ENCODE measurements at places on chromosomes 5 and 9. TPM values are rescaled to one million over a fixed set of nuclear protein-coding genes. Genes with fewer than 3 reads are reported as not detected.

- no peak overlapping the region for H3K27ac ChIP-seq
- no peak for DNase-seq
- H3K36me3 ChIP-seq = no peaks in the 10 kb centered on the region
These were observed 81.2 kb upstream of the APC start for GRCh38 chr5:112656451-112656850.

- peaks cover 58% of the 10 kb centered on the region for H3K36me3 ChIP-seq
- DNase-seq = no peak
- H3K27ac ChIP-seq = no peak overlapping the region
- no peaks in the 10 kb centered on the region for H3K27me3 ChIP-seq
- no peak overlapping the region for H3K4me3 ChIP-seq
These were observed 33.5 kb downstream of the ANXA6 start for GRCh38 chr5:151123897-151124751.

DNA sequence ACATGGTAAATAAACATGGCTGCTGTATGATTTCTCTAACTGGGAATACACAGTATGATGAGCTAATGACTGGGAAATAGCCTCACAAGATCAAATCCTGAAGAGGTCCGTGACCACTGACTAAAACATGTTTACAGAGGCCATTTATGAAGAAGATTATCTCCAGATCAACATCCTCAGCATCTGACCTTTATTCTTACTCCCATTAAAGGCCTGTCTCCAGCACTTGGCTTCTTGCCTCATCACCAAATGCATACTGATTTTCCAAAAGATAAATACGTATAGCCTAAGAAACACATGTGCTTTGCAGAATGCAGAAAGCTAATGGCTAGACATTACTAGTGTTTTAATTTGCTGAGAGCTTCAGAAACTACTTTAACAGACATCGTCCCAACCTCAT is 108.0 kb upstream of the TSLP start:
- no peaks in the 10 kb centered on the region for H3K36me3 ChIP-seq
- H3K4me3 ChIP-seq = no peak overlapping the region
- peak overlapping the region; percentile 27 for H3K27ac ChIP-seq
- no peaks in the 10 kb centered on the region for H3K27me3 ChIP-seq
- H3K4me1 ChIP-seq = no peaks in the 10 kb centered on the region

- no peaks in the 10 kb centered on the region for H3K4me1 ChIP-seq
- H3K4me3 ChIP-seq = no peak overlapping the region
- H3K27me3 ChIP-seq = peaks cover 21% of the 10 kb centered on the region
- no peak for DNase-seq
- no peak overlapping the region for H3K27ac ChIP-seq
- H3K36me3 ChIP-seq = no peaks in the 10 kb centered on the region
These were observed 80.2 kb downstream of the TMC1 start for GRCh38 chr9:72601615-72602014.

GRCh38 chr5:180367300-180367699 is 14.2 kb upstream of the GFPT2 start:
- no peak overlapping the region for H3K4me3 ChIP-seq
- no peaks in the 10 kb centered on the region for H3K27me3 ChIP-seq
- H3K27ac ChIP-seq = no peak overlapping the region
- H3K36me3 ChIP-seq = no peaks in the 10 kb centered on the region

DNA sequence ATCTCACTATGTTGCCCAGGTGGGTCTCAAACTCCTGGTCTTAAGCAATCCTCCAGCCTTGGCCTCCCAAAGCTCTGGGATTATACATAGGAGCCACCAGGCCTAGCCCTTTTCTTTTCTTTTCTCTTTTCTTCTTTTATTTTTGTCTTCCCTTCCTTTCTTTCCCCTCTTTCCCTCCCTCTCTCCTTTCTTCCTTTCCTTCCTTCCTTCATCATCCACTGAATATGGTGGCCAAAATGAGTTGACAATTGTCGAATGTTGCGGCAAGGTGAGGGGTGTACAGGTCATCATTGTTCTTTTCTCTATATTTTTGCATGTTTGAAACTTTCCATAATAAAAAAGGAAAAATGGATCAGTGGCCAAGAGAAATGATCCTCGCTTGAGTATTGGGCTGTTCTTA is 32.1 kb upstream of the BASP1 start:
- peak overlapping the region; percentile 74 for H3K27ac ChIP-seq
- no peak for DNase-seq
- H3K4me1 ChIP-seq = peaks cover 9% of the 10 kb centered on the region
- no peaks in the 10 kb centered on the region for H3K36me3 ChIP-seq
- H3K27me3 ChIP-seq = no peaks in the 10 kb centered on the region

DNA sequence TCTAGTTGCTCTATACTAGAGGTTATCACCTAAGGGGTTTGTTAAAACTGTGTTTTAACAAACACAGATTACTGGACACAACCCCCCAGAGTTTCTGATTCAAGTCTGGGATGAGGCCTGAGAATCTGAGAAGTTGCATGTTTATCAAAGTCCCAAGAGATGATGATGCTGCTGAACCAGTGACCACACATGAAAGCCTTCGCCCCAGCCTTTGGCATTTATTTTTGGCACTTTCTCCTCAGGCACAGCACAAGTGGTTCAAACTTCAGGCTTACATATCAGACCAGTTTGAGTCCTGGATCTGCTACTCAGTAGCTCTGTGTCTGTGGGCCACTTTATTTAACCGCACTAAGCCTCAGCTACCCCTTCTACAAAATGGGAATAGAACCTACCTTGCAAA is 407.2 kb upstream of the PIK3R1 start:
- no peaks in the 10 kb centered on the region for H3K27me3 ChIP-seq
- no peaks in the 10 kb centered on the region for H3K36me3 ChIP-seq
- no peak overlapping the region for H3K27ac ChIP-seq
- H3K4me3 ChIP-seq = no peak overlapping the region
- H3K4me1 ChIP-seq = no peaks in the 10 kb centered on the region
- DNase-seq = no peak

- peak overlapping the region; percentile 63 for H3K27ac ChIP-seq
- H3K4me1 ChIP-seq = no peaks in the 10 kb centered on the region
- no peaks in the 10 kb centered on the region for H3K27me3 ChIP-seq
- H3K36me3 ChIP-seq = no peaks in the 10 kb centered on the region
- DNase-seq = no peak
- H3K4me3 ChIP-seq = no peak overlapping the region
These were observed 78.4 kb downstream of the PLPP1 start for GRCh38 chr5:55456216-55456895.

DNA sequence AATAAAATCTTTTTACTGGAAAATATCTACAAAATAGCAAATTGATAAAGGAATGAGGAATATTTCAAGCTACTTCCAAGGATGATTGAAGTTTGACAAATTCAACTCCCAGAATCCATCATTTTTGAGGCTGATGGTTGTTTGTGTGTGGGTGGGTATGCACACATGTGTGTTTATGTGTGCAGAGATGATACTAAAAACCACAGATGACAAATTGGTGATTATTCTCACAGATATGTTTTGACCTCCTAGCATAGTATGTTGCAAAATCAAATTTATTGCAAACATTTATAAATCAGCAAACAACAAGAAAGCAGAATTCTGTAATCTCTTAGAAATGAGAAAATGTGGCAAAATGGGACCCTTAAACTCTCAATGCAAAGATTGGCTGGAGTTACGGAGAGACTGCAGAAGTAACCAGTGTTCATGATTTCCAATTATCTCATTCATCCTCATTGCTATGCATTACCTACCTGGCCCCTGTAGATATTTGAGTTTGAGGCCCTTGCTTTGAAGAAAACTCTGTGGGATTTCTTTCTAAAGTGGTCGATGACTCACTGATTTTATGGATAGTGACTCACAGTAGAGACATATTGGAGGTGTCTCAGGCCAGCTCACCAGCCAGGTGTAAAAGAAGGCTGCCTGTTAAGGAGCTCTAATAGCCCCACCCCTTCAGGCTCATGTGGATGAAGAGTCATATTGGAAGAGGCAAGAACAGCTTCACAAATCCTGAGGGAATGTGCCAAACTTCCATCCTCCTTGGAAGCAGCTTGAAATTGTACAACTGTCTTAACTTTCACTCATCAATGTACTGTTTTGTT is 44.6 kb upstream of the TMC1 start:
- peaks cover 20% of the 10 kb centered on the region for H3K4me1 ChIP-seq
- no peaks in the 10 kb centered on the region for H3K36me3 ChIP-seq
- H3K27me3 ChIP-seq = no peaks in the 10 kb centered on the region
- no peak overlapping the region for H3K4me3 ChIP-seq
- DNase-seq = no peak
- H3K27ac ChIP-seq = peak overlapping the region; percentile 70

- H3K27ac ChIP-seq = no peak overlapping the region
- no peaks in the 10 kb centered on the region for H3K36me3 ChIP-seq
- no peaks in the 10 kb centered on the region for H3K4me1 ChIP-seq
- no peak overlapping the region for H3K4me3 ChIP-seq
- no peak for DNase-seq
These were observed 180.8 kb downstream of the DNAH5 start for GRCh38 chr5:13763719-13764118.

DNA sequence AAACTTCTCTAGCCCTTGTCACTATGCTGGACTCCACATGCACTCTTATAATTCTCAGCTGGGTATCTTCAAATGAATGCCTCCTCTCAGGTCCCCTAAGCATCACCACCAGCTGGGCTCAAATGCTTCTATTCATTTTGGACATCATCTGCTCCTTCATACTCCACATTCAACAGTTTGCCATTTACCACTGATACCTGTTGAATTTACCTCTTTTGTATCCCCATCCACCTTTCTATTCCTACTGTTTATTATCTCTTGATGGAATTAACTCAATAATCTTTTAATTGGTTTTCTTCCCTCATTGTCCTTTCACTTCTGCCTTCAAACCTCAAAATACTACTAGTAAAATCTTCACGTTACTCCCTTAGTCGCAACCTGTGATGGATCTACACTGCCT is 14.5 kb downstream of the RANBP6 start:
- peaks cover 3% of the 10 kb centered on the region for H3K4me1 ChIP-seq
- H3K36me3 ChIP-seq = peaks cover 14% of the 10 kb centered on the region
- H3K4me3 ChIP-seq = no peak overlapping the region
- H3K27me3 ChIP-seq = no peaks in the 10 kb centered on the region

GRCh38 chr5:127923804-127924570 is 159.6 kb upstream of the SLC12A2 start:
- DNase-seq = no peak
- H3K27ac ChIP-seq = no peak overlapping the region
- H3K27me3 ChIP-seq = no peaks in the 10 kb centered on the region
- no peaks in the 10 kb centered on the region for H3K4me1 ChIP-seq
- H3K4me3 ChIP-seq = no peak overlapping the region

DNA sequence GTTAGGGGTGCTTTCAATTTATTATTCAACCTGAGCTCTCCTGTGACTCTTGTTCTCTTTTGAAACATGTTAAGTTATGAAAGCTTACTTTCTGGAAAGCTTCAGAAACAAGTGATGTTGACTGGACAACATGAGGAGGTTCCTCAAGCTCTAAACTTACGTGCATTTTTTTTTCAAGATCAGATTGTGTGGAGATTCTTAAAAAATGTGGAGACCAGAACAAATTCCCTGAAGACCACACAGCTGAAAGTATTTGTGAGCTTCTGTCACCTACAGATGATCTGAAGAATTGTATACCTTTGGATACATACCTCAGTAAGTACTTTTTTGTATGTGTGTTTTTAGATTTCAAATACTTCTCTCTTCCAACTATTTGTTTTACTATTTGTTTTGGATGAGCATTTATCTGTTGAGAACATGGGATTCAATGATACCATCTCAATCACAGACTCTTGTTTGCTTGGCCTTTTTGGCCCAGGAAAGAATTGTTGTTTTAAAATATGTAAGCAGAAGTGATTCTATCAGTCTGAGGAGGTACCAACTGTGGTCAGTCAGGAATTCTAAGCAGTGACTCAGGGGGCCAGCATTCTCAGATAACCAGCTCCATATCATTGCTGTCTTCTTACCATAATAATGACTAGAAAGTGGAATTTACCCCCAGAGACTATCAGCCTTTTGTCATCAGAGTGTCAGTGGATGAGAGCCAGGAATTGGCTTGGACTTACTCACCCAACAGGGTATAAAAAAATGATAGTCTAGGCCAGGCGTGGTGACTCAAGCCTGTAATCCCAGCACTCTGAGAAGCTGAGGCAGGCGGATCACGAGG is 34.4 kb upstream of the GLIPR2 start:
- H3K27me3 ChIP-seq = no peaks in the 10 kb centered on the region
- H3K4me3 ChIP-seq = no peak overlapping the region
- peak overlapping the region; percentile 77 for H3K27ac ChIP-seq
- H3K36me3 ChIP-seq = peaks cover 16% of the 10 kb centered on the region
- H3K4me1 ChIP-seq = peaks cover 32% of the 10 kb centered on the region
- no peak for DNase-seq

- no peaks in the 10 kb centered on the region for H3K4me1 ChIP-seq
- no peak within 1 kb of the TSS for H3K27ac ChIP-seq
- no peak within 1 kb of the TSS for H3K4me3 ChIP-seq
- no peaks in the 10 kb centered on the region for H3K36me3 ChIP-seq
These were observed at the start of gene IFNW1 for GRCh38 chr9:21141427-21141882. Gene IFNW1, minus strand, starts transcription at chr9:21141832. Its CDS starts 262 bp downstream, at chr9:21141570.

GRCh38 chr5:122141751-122142150 is 12.4 kb downstream of the ZNF474 start:
- H3K36me3 ChIP-seq = no peaks in the 10 kb centered on the region
- H3K27me3 ChIP-seq = no peaks in the 10 kb centered on the region
- H3K4me3 ChIP-seq = no peak overlapping the region
- no peak for DNase-seq

DNA sequence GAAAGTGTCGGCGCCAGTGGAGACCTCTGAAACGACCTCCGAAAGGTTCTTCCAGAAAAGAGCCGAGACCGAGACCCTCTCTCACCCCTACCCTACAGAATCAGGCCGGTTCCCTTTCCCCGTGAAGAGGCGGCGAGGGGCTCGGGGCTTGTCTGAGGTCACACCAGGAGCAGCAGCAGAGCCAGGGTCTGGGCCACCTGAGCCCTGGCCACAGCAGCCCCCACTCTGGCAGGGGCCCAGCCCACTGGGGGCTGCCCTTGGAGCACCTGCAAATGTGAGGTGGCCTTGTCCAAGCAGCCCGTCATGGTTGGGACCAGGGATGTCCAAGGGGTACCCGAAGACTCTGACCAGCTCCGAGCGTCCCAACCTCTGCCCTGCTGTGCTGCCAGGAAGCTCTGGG is 9.2 kb downstream of the AGPAT2 start:
- no peak overlapping the region for H3K27ac ChIP-seq
- H3K36me3 ChIP-seq = no peaks in the 10 kb centered on the region
- H3K4me1 ChIP-seq = no peaks in the 10 kb centered on the region
- H3K4me3 ChIP-seq = no peak overlapping the region
- no peak for DNase-seq
- no peaks in the 10 kb centered on the region for H3K27me3 ChIP-seq

GRCh38 chr5:84382363-84383295 is 2.1 kb downstream of the EDIL3 start:
- H3K27me3 ChIP-seq = no peaks in the 10 kb centered on the region
- peak overlapping the region; percentile 99 for H3K4me3 ChIP-seq
- peak overlapping the region; percentile 89 for H3K27ac ChIP-seq

DNA sequence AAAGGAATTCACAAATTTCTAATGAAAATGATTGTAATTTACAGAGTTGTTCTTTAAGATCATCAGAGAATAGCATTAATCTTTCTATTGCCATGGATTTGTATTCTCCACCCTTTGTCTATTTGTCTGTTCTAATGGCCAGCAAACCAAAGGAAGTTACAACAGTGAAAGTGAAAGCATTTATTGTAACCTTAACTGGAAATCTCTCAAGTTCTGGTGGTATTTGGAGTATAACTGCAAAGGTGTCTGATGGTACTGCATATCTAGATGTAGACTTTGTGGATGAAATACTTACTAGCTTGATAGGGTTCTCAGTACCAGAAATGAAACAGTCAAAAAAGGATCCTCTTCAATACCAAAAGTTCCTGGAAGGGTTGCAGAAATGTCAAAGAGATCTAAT is 21.7 kb downstream of the RMI1 start:
- peaks cover 4% of the 10 kb centered on the region for H3K4me1 ChIP-seq
- peak overlapping the region; percentile 14 for H3K27ac ChIP-seq
- no peaks in the 10 kb centered on the region for H3K27me3 ChIP-seq
- peaks cover 24% of the 10 kb centered on the region for H3K36me3 ChIP-seq

Gene TUSC1
- polyA plus RNA-seq = 8.8 TPM

Gene NEURL1B
- 2.8 TPM for polyA plus RNA-seq

Measured in SK-N-SH (cell line).